ENCODE measurements at places on chromosomes 2 and 18. TPM values are rescaled to one million over a fixed set of nuclear protein-coding genes. Genes with fewer than 3 reads are reported as not detected.

- H3K4me3 ChIP-seq, result no peak overlapping the region
- no peak overlapping the region for H3K27ac ChIP-seq
- DNase-seq, result no peak
- H3K36me3 ChIP-seq, result no peaks in the 10 kb centered on the region
These were observed 193.7 kb downstream of the RND3 start for GRCh38 chr2:150293771-150294170.

DNA sequence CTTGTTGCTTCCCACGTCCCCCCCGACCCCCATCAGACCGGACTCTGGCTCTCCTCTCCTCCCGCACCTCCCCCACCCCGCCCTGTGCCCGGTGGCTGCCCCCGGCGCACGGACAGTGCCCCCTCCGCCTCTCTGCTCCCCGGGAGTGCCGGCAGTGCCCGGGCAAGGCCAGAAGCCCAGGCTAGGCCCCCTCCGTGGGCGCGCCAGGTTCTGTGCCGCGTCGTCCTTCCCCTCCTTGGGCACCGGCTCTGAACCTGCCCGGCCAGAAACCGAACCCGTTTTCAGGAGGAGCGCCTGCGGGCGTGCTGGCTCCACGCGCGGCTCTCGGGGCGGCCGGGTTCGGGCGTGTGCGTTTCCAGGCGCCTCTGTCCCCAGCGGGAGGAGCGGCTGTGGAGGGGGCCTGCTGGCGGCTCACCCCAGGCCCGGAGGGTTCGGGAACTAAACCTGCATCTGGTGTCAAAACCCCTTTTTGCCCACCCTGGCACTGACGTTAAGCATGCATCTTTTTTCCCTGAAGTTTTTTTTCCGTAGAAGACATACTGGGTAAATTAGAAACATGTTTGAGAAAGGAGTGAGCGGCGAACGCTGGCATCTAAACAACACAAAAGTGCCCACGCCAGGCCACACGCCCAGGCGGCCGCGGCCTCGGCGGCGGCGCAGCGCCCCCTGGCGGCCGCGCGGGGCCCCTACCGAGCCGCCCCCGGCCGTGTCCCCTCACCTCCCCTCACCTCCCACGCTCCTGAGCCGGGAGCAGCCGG is 123.9 kb upstream of the SLC1A4 start:
- no peaks in the 10 kb centered on the region for H3K36me3 ChIP-seq
- peaks cover 8% of the 10 kb centered on the region for H3K27me3 ChIP-seq
- peak overlapping the region; percentile 66 for H3K4me3 ChIP-seq
- no peak overlapping the region for H3K27ac ChIP-seq

DNA sequence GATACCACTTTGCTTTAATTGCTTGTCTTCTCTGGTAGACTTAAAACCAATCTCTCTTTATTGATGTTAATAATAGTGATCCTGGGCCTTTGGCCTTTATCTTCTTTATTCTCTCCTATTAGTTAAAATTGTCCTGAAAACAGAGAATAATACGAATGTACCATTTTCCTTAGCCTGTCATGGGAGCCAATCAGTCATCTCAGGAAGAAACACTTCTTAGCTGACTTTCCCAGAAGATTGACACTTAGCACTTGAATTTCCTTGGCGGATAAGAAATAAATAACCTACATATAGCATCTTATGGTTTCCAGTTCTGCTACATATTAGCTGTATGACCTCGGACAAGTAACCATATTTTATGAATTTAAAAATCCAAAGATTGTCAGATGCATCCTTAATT is 338.4 kb upstream of the SLC14A2 start:
- no peaks in the 10 kb centered on the region for H3K4me1 ChIP-seq
- H3K27ac ChIP-seq, result no peak overlapping the region
- H3K4me3 ChIP-seq, result no peak overlapping the region
- no peaks in the 10 kb centered on the region for H3K36me3 ChIP-seq
- no peak for DNase-seq

- H3K27ac ChIP-seq, result no peak overlapping the region
- peaks cover 8% of the 10 kb centered on the region for H3K4me1 ChIP-seq
- no peak for DNase-seq
- H3K27me3 ChIP-seq, result peaks cover 27% of the 10 kb centered on the region
- no peaks in the 10 kb centered on the region for H3K36me3 ChIP-seq
These were observed 59.1 kb downstream of the TNS1 start for GRCh38 chr2:217943446-217944321.

DNA sequence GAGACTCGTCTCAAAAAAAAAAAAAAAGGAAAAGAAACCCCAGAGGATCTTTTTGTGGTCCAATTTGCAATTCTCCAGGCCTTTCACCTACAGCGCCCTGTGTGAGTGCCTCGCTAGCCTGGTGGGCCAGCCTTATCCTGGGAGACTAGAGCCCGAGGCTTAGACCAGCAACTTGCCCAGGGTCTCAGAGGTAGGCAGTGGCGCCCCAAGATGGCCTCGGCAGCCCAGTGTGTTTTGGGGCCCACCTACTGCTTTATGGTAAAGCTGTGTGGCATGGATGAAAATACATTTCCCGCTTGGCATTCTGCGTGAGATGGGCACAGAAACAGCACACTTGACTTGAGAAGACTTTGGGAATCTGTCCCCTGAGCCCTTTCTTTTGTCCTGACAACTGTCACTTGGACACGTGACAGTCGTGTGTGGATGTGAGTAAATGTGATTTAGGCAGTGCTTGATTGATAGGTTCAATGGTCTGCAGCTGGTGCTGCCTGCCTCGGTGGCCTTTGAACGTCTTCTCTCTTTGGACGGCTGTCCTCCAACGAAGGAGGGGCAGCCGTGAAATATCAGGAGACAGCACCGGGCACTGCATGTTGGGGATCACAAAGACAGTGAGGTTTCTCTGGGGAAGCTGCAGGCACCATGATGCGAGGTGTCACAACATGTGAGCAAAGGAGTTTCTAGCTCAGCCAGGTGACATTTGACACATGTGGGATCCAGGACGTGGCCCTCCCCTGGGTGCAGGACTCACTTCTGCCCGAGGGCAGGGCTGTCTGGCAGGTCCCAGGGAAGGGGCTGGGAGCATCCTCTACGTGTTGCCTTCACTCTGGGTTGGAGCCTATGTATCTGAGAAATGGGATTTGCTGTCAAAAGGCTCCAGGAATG is 209.5 kb upstream of the TWIST2 start:
- no peaks in the 10 kb centered on the region for H3K36me3 ChIP-seq
- no peak overlapping the region for H3K4me3 ChIP-seq
- H3K4me1 ChIP-seq, result no peaks in the 10 kb centered on the region
- no peak for DNase-seq

LGALSL gene
- 2.6 TPM for total RNA-seq

IL36B gene
- not detected for total RNA-seq

COBLL1 gene
- total RNA-seq, result not detected

- no peak for DNase-seq
- H3K27me3 ChIP-seq, result no peaks in the 10 kb centered on the region
- H3K4me1 ChIP-seq, result no peaks in the 10 kb centered on the region
These were observed 58.5 kb downstream of the ADD2 start for GRCh38 chr2:70709275-70710037.

GRCh38 chr2:206004004-206004693 is 81.8 kb downstream of the INO80D start:
- no peaks in the 10 kb centered on the region for H3K27me3 ChIP-seq
- peak; percentile 18 for DNase-seq
- H3K27ac ChIP-seq, result no peak overlapping the region
- no peak overlapping the region for H3K4me3 ChIP-seq
- peaks cover 2% of the 10 kb centered on the region for H3K4me1 ChIP-seq
- peaks cover 50% of the 10 kb centered on the region for H3K36me3 ChIP-seq

DNA sequence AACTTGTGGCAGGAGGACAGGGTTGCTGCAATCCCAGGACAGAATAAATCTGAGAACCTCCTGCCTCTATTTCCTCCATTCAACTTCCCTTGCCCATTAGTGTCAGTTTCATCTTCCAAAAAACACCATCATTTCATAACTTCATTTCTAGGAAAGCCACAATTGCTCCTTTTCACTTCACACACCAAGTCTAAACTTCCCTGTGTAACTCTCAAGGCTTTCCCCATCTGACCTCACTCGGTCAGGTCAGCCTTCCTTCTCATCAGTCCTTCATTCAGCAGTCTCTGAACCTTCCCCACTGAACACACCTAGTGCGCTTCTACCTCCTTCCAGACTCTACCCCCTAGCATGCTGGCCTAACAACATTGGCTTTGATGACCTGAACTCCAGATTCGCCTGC is 35.8 kb downstream of the TCF7L1 start:
- H3K27ac ChIP-seq, result no peak overlapping the region
- no peaks in the 10 kb centered on the region for H3K4me1 ChIP-seq
- DNase-seq, result no peak

GRCh38 chr2:219676586-219676985 is 49.2 kb downstream of the SLC4A3 start:
- H3K4me3 ChIP-seq, result no peak overlapping the region
- H3K27me3 ChIP-seq, result no peaks in the 10 kb centered on the region
- DNase-seq, result no peak
- H3K4me1 ChIP-seq, result no peaks in the 10 kb centered on the region
- H3K27ac ChIP-seq, result no peak overlapping the region
- H3K36me3 ChIP-seq, result no peaks in the 10 kb centered on the region

DNA sequence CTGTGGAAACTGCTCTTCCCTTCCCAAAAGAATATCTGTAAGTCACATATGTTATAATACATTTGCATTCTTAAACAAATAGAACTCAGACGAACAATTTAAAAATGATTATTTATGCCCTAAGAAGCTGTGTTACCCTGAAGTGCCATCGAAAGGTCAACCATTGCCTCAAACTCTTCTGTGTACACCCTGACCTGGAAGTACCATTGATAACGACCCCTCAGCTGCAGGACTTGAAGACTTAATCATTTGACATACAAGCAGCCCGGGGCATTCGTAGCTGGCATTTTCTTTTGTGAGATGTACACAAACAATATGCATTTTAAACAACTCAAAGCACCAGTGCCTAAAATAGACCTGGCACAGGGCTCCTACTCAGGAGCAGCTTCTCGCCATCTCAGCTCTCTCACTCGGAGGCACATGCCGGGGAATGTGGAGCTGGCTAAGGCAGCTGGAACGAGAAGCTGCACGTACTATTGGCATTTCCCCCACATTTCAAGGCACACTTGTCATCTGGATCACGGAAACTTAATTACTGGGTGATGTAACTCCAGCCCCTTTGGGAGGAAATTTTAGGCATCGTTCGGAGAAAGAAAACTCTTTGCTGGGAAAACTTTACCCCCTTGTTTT is 170.0 kb upstream of the GALNT5 start:
- H3K27me3 ChIP-seq, result peaks cover 3% of the 10 kb centered on the region
- DNase-seq, result no peak
- no peak overlapping the region for H3K27ac ChIP-seq
- H3K4me1 ChIP-seq, result no peaks in the 10 kb centered on the region
